ENCODE measurements at places on chromosomes 1 and 21.

- DNase-seq: no peak
These were observed 27.2 kb upstream of the ENO1 start for GRCh38 chr1:8905582-8906191.

- no peak for DNase-seq
These were observed 8.2 kb downstream of the UQCRHL start for GRCh38 chr1:15799004-15799867.

DNA sequence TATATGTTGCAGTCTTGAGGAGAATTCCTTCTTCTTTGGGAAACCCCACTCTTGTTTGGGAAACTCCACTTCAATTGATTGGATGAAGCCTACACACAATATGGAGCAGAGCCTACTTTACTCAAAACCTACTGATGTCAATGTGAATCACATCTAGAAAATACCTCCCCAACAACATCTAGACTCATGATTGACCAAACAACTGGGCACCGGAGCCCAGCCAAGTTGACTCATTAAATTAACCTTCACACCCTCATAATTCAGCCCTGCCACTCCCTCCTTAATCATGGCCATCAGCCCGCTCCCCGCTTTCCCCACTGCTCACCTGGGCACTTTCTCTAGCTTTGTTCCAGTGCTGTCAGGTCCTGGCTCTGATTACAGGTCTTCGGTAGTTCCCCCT lies 208.1 kb upstream of the MAP1LC3C start:
- DNase-seq: no peak

- DNase-seq: no peak
These were observed 61.2 kb upstream of the ETV3 start for GRCh38 chr1:157199421-157199755.

DNA sequence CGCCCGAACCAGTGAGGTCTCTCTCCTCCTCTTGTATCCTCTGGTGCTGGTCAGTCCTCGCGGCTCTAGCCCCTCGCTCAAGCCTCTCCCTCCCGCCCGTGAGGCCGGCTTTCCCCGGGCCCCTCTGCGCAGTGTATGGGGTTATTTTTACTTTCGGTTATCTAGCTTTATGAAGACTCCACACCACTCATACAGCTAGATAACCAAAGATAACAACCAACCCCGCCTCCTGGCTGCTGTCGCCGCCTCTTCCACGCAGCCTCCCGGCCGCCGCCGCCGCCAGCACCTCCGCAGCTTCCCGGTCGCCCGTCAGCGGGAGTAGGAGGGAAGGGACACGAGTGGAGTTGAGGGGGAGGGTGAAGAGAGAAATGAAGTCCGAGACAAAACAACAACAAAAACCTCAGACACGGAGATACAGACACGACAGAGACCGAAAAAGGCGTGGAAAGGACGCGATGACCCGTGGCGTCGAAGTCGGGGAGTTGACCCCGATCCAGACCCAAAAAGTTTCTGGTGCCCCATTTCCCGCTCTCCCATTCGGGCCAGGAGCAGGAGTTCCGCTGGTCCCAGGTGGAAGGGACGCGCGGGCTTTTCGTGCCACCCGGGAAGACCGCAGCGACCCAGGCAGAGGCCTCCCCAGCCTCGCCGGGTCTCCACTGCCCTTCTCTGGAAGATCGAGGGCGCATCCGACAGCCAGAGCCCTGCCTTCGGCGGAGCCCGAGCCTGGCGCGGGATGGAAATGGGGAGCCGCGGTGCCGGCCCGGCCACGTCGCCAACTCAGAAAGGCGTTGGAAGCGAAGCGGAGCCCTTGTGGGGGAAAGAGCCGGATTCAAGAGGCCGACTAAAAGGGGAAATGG lies 51.4 kb downstream of the RHBG start:
- no peak for DNase-seq

DNA sequence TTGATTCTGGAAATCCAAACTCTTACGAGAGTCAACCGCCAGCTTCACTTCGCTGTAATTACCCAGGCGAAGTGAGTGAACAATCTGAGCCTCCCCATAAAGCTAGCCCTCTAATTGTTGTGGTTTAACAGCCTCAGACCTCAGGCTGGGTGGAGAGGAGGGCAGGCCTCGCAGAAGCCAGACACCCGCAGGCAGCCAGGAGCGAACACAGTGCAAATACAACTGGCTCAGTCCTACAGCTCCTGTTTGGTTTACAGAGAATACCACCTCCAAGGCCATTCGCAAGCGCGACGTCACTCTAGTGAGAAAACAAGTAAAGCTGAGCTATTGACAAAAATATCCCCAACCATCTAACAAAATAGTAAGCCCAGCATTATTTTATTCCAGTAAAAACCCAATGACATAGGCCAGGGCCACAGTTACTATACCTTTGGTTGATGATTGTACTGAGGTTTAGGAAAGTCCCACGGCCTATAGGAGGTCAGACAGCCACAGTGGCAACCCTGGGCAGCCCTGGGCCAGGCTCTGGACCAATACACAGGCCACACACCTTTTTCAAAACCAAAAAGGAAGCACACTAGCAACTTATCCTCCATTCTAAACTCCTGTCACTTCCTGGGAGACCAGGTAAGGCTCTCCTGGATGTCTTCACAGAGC lies 163.3 kb downstream of the ETS2 start:
- DNase-seq: no peak

- DNase-seq: no peak
These were observed 12.2 kb downstream of the FAM131C start for GRCh38 chr1:16061266-16061665.

DNA sequence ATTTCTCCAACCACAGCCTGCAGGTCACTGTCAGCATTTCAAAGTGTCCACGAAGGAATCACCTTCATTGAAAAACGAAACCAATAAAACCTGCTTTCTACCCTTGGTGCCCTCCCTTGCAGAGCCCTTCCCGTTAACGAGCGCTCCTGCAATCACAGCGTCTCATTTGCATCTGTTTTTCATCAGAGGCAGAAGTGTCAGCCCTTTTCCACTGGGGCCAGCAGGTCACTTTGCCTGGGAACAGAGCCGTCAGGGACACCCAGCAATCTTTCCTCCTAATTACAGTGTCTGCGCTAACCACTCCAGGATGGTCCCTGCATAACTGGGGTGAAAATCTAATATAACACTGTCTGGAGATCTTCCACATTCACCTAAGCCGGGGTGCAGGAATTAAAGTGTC lies 85.3 kb downstream of the PSMG1 start:
- DNase-seq: no peak

- no peak for DNase-seq
These were observed 363.8 kb downstream of the DISC1 start for GRCh38 chr1:231990388-231990787.

DNA sequence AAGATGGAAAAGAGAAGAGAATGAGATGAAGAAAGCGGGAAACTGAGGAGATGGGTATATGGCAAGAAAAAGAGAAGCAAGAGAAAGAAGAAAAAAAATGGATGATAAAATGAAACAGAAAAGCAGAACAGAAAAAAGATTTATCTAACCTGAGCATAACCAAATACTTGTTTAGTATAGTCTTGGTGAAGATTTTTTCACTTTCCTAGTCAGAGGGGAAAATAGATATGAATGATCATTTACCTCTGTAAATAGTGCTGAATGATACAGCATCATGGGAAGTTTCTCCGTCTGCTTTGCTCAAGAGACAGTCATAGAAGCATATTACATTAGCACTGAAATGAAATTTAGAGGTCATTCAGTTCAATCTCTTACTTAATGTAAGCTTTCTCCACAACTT lies 36.1 kb upstream of the PLPPR4 start:
- no peak for DNase-seq

DNA sequence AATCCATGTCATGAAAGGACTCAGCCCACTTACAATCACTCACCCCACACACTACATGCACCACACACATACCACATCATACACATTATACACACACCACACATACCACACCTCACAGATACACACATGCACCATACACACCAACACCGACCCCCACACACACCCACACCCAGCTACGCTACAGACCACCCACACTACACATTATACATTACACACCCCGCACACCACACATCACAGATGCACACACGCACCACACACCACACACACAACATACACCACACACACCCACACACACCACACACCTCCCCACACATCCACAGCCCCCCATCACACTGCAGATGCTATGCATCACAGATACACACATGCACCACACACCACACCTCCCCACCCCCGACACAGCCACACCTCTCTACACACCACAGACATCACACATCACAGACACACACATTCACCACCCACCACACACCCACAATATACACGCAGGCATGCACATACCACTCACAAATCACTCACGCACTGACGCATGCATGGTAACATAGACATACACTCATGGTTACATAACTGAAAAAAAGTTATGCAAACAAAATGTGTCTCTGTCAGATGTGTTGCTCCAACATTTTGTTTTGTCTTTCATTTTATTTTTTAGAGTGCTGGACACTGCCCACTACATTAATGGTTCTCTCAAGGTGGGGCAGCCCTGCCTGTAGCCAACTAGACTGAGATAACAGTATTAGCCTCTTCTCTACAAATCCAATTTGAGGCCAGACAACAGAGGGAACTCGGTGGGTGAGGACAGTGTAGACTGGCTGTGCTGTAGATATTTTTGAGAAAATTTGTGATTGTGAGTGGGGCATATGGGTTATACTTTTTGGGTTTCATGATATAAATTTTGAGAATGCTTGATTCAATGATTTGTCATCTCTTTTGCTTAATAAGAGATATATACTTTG lies 15.2 kb upstream of the PGBD2 start:
- DNase-seq: no peak

GRCh38 chr1:7643530-7643929 lies 127.6 kb upstream of the VAMP3 start:
- no peak for DNase-seq

- DNase-seq: no peak
These were observed 164.8 kb downstream of the PLPPR5 start for GRCh38 chr1:98839840-98840239.

- DNase-seq: no peak
These were observed at the start of gene GSTM4 for GRCh38 chr1:109655615-109656519. GSTM4 (plus strand) TSS chr1:109656099; CDS start chr1:109656390, 291 bp downstream.
